ENCODE measurements at places on chromosomes 3 and 15.

- no peak for DNase-seq
These were observed 218.9 kb upstream of the RORA start for GRCh38 chr15:61447981-61448380.

GRCh38 chr15:66369773-66370651 is 13.5 kb upstream of the TIPIN start:
- no peak for DNase-seq

DNA sequence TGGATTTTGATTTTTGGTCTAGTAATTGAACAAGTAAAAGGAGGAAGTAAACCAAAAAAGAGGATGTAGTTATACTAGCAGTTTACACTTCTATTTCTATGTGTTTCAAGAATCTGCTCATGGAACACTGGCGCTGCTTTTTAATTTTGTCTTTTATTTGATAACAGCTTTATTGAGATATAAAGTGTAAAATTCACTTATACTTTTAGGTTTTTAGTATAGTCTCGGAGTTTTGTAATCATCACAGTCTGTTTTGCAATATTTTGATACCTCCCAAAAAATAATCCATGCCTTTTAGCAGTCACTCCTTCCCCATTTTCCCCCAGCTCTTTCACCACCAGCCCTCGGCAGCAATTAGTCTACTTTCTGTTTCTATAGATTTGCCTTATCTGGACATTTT is 18.0 kb downstream of the UBE2E2 start:
- DNase-seq, result no peak

DNA sequence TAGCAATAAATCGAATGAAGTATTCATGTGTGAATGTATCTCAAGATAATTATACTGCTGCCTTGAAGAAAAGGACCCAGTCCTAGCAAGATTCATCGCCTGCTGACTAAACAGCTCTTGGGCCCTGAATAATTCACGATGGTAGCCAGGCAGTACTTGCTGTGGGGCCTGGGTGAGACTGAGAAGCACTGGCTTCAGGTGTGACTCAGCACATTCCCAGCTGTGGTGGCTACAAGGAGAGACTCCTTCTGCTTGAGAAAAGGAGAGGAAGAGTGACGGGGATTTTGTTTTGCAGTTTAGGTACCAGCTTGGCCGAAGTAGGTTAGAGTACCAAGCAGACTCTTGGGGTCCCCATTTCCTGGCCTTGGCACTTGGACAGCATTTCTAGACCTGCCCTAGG is 47.6 kb upstream of the CD200R1L start:
- DNase-seq, result no peak

- DNase-seq, result no peak
These were observed 67.0 kb upstream of the ACAN start for GRCh38 chr15:88736204-88736603.

- no peak for DNase-seq
These were observed 264.8 kb downstream of the SLCO3A1 start for GRCh38 chr15:92118162-92118935.

GRCh38 chr3:174949523-174949922 is 90.4 kb downstream of the NAALADL2 start:
- no peak for DNase-seq

- no peak for DNase-seq
These were observed at the start of gene ABHD17C for GRCh38 chr15:80695099-80695910. Gene ABHD17C, plus strand, starts transcription at chr15:80695310. Its CDS starts 120 bp downstream, at chr15:80695430.

DNA sequence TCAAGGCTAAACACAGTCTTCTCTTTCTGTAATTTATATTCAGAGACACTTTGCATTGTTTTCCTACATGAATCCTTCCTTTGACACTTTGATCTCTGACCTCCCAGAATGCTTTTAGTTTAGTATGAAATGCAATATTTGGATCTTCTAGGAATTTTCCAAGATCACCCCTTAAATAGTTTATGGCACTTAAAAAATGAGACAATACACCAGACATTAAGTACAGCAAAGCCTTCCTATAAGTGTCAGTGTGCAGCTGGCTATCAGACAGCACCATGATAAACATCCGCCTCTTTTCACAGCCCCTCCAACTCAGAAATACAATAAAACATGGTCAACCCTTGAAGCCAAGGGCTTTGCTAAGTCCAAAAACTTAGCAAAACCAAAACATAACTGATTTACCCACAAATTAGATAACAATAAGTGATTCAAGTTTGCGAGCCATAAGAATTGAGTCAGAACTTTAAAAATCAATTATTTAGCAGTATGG is 304.4 kb upstream of the LRRFIP2 start:
- DNase-seq, result no peak

GRCh38 chr3:127783642-127784160 is 38.6 kb downstream of the MGLL start:
- DNase-seq, result no peak

DNA sequence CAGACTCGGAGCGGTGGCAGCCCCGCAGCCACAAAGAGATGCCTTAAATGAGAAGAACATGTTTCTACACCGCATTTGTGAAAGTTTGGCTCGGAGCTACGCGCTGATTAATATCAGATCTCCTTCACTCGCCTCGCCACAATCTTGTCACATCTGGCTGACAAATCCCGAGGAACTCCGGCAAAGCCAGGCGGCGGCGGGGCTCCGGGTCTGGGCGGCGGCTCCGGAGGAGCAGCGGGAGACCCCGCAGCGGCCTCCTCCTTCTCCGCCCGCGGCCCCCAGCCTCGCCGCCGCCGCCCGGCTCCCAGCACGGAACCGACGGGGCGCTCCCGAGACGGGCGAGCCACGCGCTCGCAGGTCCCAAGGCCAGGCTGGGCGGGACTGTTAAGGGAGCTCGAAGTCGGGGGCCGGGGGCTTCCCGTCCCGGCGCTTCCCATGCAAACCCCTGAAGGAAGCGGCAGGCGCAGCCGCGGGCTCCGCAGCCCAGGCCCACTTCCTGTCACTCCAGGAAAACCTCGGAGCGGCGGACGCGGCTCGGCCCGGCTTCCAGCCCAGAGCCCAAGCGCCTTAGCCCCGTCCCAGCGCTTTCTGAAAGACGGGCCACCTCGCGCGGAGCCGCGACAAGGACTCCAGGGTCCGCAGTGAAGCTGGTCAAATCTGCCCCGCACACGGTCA is 1.2 kb downstream of the BNC1 start:
- DNase-seq, result no peak

DNA sequence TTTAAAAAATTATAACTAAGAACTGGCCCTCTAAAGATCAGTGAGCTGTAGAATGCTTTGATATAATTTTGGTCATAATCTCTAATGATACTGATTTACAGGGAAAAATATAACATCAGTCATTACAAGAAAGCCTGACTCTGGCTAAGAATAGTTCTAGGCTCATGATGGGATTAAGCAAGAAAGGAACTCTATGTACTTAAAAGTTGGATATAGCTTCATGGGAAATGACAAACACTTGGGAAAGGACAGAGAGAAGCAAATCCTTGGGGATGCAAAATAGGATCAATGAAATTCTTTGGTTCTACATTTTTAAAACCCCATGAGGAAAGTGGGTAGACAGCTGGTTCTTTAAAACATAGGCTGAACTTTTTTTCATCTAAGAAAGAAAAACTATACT is 472.7 kb upstream of the NR2F2 start:
- no peak for DNase-seq

DNA sequence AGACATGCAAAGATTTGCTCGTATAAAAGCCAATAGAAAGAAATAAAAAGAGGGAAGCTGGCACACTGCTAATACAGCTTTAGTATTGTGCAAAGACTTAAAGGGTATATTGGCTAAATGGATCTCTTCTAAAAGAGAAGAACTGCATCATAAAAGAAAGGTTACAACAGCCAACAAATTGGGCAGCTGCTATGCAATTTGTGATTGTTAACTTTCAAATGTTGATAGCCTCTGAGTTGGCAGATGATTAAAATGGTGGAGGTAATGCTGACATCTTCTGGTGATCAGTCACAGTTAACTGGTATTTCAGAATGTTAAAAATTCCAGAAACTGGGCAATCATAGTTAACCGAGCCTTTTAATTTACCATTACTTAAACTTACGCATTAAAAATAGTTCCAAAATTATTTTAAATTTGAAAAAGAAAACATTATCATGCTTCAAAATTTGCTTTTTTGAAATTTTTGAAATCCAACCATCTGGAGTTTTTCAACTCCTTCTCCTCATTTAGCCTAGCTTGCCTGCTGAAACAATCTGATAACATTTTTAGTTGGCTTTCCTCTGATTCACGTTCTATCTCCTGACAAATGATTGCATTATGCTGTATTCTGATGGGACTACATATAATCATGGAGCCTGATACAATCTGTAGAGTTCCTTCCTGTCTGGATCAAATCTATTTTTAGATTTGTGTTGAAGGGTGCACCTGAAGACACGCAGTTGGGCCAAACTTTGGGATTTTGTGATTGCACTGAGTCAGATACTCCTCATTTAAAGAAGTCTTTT is 144.0 kb upstream of the PDZRN3 start:
- DNase-seq, result no peak

GRCh38 chr15:30023798-30024295 is 58.9 kb upstream of the GOLGA8J start:
- no peak for DNase-seq

DNA sequence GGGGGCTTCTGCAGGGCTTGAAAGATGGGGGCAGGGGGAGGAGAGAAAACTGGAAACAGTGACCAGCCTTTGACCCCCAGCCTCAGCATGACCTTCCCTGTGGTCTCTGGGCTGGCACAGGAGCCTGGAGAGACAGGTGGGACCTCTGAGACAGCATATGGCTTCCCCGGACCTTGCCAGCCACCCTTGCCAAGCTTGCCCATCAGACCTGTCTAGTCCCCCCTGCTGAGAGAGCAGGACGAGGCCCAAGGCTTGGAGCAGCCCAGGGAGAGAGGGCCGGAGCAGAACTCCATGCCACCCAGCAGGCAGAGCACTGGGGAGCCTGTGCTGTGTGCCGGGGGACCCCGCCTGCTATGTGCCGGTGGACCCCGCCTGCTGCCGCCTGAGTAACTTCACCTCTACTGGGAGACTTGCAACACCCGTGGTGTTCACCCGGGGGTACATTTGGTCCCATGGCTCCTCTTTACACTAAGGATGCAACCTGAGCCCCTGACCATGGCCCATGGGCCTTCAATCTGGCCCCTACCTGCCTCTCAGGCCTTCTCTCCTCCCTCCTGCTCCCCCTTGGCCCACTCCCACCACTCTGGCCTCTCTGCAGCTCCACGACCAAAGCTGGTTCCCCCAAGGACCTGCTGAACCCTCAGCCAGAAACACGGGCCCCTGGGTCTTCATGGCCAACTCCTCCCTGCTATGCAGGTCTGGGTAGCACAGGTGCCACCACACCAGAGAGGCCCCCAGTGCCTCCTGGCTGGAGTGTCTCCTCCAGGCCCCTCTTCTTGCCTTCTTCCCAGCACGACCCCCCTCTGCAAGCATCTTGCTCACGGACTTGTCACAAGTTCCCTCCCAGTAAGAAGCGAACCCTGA is 21.1 kb upstream of the SLC41A3 start:
- no peak for DNase-seq

GRCh38 chr3:17360991-17361390 is 381.4 kb downstream of the TBC1D5 start:
- no peak for DNase-seq
